Activated naive CD4-positive, alpha-beta T cell treated with Interleukin-2 at 50 U/mL for 16 hours (primary cell): ENCODE measurements at places on chromosomes 13 and 19.

- peak; percentile 48 for DNase-seq
Measured at GRCh38 chr13:51222037-51222685, at the start of gene FAM124A. Gene FAM124A (plus strand): TSS chr13:51222398. CDS start chr13:51222502, 104 bp downstream.

DNA sequence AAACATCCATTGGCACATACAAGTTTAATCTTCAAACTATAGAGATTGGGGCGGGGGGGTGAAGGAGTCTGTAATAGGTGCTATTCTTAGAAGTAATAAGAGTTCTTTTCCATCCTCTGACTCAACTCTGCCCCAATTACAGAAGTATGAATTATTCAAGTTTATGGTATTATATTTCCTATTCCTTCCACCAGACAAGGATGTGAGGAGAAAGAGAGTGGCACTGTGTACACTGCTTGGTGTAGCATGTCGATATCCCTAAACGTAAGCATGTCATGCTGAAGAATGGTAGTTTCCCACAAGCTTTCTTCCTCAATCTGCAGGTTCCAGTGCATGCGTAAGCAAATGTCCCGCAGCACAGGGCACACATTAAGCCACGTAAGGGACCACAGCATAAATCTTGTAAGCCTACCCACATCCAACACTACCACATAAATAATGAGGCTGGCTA, 14.1 kb downstream of the BRD4 start:
- DNase-seq = no peak

GRCh38 chr19:36256853-36257519, 42.1 kb downstream of the ZNF146 start:
- no peak for DNase-seq

- DNase-seq = no peak
Measured at GRCh38 chr13:94416454-94417080, 62.9 kb downstream of the DCT start.

DNA sequence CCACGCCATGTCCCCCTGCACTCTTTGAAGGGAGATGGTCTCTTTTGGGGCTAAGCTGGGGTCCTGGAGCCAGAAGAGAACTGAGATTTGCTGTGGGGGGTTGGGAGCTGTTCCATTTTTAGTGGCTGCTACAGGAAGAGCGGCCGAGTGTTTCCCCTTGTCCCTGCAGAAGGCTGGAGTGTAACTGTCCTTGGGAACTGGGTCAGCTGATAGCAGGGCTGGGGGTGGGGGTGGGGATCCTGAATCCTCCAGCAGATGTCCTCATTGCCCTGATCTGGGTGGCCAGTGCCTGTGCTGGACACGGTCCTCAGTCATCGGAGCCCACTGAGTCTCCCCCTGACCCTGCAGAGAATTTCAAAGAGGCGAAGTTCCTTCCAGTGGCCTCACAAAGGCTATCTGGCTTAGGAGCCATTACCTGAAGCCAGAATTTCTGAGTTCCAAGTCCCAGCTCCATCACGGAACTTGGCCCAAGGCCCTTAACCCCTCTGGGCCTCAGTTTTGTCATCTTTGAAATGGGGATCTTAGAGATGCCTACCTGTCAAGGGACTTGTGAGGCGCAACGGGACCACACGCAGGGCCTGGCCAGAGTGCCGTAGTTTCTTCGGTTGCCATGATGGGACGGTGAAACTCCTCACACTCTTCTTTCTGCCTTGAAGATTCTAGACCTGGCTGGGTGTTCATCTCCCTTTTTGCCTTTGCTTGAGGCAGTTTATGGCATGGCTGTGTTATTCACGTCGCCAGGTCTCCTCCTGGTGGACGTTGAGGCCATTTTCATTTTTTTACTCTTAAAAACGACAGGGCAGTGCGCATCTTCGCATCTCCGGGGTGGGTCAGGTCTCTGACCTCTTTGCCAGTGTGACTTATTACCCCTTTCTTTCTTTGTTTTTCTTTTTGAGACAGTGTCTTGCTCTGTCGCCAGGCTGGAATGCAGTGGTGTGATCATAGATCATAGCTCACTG, 51.9 kb downstream of the DNM2 start:
- DNase-seq = no peak

DNA sequence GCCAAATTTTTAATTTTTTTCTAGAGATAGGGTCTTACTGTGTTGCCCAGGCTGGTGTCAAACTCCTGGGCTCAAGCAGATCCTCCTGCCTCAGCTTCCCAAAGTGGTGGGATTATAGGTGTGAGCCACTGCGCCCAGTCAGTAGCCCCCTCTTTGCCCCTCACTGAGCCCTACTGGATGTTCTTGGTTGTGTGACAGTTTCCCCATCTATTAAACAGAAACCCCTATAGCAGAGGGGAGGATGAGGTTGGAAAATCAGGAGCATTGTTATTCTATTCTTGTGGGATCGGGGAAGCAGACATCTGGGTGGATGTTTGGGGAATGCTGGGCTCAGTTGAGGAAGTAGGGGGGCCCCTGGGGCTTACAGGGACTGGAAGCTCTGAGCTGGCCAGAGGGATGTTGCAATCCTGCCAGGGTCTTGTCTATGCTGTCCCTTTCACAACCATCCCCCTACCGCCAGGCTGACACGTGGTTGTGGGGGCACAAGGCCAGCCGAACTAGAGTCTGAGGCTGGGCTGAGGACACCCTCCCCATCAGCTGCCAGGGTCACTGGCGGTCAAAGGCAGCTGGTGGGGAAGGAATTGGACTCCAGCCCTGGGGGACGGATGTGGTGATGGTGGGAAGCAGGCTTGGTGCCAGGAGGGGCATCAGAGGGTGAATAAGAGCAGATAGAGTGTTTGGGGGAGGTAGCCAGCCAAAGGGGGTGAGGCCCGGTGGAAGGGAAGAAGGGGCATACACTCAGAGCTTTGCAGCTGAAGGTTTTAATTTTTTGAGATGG, 10.9 kb downstream of the APOC1 start:
- DNase-seq = no peak

DNA sequence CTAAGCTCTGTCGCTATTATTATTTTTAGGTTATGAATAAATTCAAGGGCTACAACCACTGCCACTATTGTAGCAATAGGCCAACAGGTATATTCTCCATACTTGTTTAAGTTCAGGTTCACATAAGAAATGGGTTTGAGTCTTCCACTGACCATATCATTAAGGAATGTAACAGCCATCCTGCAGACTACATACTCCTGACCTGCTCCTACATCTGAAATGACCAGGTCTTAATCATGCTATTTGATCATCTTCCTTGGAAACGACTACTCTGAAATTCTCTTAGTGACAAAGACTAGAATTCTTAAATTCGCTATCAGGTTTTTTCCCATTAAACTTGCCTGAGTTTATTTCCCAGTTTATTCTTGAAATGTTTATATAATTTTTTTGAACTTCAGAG, 66.8 kb downstream of the IPO5 start:
- DNase-seq = no peak
